ENCODE measurements at places on chromosomes 12 and 14.

GRCh38 chr14:95300002-95300696, 19.6 kb downstream of the CLMN start:
- no peak for DNase-seq

DNA sequence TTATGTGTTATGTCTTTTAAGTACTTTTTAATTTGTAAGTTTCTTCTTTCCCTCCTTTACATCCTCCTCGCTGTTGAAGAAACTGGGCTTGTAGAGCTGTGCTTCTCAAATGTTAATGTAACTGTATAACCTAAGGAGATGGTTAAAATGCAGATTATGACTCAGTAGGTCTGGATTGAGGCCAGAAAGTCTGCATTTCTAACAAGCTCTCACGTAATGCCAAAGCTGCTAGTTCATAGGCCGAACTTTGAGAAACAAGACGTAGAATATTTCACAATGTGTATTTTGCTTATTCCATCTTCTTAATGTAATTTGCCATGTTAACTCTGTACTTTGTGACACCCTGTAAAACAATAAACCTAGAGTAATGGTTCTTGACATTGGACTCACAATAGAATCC, 193.3 kb upstream of the SYT1 start:
- DNase-seq, result no peak

DNA sequence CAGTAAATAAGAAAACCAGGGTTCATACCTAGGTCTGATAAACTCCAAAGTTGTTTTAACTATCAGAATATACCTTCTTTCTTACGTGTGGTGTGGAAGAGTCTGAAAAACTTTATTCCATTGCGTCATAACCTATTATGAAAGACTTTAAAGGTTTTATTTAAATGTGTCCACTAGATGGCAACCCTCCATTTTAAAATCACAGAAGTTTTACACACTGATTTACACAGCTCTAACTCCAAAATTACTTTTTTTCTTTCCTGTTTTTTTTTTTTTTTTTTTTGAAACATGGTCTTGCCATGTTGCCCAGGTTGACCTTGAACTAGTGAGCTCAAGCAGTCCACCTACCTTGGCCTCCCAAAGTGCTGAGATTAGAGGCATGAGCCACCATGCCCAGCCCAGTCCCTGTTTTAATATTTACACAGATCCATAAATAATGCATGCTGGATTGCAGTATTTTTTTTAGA, 17.3 kb upstream of the TMPRSS12 start:
- DNase-seq, result no peak

DNA sequence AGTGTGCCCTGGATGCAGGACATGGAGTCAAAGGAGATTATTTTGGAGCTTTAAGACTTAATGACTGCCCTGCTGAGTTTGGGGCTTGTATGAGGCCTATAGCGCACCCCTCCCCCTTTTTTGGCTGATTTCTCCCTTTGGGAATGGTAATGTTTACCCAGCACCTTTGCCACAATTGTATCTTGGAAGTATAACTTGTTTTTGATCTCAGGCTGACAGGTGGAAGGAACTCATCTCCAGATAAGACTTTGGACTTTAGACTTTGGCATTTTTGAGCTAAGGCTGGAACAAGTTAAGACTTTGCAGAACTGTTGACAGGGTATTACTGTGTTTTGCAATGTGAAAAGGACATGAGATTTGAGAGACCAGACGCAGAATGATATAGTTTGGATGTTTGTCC, 110.5 kb downstream of the DERA start:
- DNase-seq, result no peak

- no peak for DNase-seq
These were observed 74.9 kb upstream of the CPM start for GRCh38 chr12:69007855-69008351.

DNA sequence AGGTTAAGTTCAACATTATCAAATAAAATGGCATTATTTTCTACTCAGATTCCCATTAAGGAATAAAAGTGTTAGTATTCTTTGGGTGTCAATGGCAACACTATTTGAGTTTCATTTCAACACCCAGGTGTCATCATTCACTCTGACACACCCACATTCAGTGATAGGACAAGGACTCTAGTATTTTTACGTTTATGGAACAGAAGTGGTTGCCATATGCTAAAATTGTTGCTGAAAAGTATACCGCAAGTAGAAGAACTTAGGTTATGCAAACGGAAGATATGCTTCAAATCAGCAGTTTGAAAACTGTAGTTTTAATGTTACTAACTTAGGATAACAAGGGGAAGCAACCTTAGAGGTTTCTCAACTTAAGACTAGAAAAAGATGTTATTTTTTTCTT, 20.0 kb upstream of the SGPP1 start:
- DNase-seq, result no peak

DNA sequence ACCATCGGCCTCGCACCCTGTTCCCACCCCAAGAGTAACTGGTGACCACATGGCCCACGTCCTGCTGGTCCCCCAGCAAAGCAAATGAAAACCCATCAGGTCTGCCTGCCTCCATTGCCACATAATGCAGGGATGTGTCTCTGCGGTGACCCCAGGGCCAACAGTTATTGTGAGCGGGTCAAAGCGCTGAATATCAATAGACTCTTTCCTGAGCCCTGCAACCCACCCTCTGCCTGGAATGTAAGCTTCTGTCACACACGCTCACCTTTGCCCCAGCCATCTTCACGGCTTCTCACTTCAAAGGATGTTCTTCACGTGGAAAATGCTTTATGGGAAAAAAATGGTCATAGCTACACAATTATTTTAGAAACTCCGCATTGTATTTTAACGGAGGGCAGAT, 63.9 kb downstream of the FZD10 start:
- no peak for DNase-seq

DNA sequence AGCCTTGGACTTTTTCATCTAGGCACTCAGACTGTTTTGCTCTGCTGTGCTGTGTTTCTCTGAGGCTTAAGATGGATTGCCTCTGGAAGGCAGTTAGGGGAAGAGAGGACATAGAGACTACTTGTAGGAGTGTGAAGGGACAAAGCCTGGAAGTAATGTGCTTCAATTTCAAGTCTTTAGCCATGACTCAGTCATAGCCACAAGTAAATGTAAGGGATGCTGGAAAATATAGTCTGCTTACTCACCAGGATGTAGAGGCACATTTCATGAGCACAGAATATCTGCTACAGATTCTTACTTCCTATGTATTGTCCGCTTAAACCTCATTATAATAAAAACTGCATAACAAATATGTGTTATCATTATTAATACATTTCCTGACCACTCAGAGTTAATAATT, 794.3 kb upstream of the NOVA1 start:
- DNase-seq, result no peak

- no peak for DNase-seq
These were observed 9.1 kb downstream of the NTF3 start for GRCh38 chr12:5440978-5441377.

- DNase-seq, result no peak
These were observed 5.3 kb upstream of the FOXN3 start for GRCh38 chr14:89422181-89422951.

DNA sequence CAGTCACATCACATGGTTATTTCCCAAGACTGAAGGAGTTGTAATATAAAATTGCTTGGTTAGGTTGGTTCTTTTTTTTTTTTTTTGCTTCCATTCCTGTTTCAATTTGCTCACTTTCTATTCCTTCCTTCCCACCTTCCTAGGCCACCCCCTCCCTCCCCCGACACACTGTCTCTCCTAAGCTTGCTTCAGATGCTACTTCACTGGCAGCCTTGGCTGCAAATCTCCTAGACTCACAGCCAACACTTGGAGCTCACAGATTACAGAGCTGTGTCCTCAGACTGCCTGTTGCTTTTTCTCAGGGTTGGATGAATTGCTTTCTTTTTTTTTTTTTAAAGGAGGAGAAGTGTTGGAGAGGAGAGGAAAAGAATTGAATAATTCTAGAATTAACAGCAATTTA, 77.3 kb upstream of the GRIN2B start:
- DNase-seq, result no peak

GRCh38 chr14:99467336-99468078, 13.2 kb downstream of the SETD3 start:
- no peak for DNase-seq

GRCh38 chr12:108310489-108310888, 28.6 kb downstream of the CMKLR1 start:
- DNase-seq, result no peak

DNA sequence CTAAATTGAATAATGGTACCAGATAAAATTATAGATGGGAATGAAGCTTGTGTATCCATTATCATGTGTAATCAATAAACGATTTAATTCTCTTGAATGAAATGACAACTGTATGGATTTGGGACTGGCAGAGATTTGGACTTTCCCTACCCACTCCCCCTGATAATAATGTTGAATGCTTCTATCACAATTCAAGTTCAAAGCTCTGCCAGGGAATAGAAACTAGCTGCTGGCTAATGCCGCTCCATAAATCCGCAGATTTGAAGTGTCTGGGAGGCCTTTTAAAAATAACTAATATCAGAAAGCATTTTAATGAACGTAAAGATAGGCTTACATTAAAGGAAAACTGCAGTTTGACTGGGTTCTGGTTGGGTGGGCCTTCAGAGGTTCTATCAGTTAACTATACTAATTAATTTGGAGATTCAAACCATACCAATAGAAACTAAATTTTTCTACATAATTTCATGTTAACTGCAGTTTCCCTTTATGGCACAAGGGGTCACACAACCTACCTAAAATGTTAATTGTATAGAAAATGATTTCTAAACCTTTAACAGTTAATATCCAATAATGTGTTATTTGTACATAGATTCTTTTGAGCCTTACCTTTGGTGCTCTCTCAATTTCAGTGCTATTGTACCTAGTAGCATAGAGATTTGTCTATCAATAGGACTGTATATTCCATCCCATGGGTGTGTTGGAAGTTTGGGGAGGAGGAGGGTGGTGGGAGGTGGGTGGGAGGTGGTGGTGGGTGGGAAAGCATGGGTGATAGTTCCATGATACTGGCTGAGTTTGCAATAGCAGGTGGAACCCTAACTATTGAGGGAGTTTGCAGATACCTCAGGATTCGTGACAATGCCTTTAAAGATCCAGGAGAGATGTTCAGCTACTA, 4.9 kb downstream of the HNRNPA1 start:
- DNase-seq, result no peak

- DNase-seq, result peak; percentile 27
These were observed 34.3 kb downstream of the DAD1 start for GRCh38 chr14:22554498-22555383.

GRCh38 chr12:42473561-42473960, 116.0 kb downstream of the PRICKLE1 start:
- no peak for DNase-seq

DNA sequence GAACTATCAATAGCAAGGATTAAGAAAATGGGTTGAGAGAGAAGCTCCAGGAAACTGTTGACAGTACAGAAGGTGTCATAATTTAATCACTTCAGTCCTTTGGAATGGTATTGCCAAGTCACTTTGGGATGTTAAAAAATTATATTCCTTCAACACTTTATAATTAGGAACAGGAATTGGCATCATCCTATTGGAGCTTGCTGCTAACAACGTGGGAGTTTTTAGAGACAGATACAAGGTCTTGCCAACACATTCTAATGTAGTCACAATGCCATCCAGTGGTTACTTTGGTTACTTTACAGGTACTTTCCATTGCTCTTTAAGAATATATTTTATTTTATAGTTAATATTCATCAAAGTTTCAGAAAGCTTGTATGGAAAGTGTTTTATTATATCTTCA, 310.1 kb downstream of the SYT1 start:
- no peak for DNase-seq

GRCh38 chr12:76713986-76714385, 49.9 kb upstream of the ZDHHC17 start:
- DNase-seq, result no peak

DNA sequence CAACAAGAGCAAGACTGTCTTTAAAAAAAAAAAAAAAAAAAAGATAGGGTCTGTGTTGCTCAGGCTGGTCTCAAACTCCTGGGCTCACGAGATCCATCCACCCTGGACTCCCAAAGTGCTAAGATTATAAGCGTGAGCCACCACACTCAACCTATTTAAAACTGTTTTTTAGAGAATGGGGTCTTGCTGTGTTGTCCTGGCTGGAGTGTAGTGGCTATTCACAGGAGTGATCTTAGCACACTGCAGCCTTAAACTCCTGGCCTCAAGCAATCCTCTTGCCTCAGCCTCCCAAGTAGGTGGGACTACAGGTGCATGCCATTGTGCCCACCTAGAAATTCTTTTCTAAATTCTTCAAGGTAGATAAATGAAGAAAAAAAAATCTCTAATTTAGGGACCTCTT, 7.6 kb downstream of the COQ10A start:
- no peak for DNase-seq

DNA sequence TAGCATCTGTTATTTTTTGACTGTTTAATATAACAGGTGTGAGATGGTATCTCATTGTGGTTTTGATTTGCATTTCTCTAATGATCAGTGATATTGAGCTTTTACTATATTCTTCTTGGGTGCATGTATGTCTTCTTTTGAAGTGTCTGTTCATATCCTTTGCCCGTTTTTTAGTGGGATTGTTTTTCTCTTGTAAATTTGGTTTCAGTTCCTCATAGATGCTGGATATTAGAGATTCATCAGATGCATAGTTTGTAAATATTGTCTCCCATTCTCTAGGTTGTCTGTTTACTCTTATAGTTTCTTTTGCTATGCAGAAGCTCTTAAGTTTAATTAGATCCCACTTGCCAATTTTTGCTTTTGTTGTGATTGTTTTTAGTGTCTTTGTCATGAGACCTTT, 48.9 kb upstream of the NEDD1 start:
- DNase-seq, result no peak

DNA sequence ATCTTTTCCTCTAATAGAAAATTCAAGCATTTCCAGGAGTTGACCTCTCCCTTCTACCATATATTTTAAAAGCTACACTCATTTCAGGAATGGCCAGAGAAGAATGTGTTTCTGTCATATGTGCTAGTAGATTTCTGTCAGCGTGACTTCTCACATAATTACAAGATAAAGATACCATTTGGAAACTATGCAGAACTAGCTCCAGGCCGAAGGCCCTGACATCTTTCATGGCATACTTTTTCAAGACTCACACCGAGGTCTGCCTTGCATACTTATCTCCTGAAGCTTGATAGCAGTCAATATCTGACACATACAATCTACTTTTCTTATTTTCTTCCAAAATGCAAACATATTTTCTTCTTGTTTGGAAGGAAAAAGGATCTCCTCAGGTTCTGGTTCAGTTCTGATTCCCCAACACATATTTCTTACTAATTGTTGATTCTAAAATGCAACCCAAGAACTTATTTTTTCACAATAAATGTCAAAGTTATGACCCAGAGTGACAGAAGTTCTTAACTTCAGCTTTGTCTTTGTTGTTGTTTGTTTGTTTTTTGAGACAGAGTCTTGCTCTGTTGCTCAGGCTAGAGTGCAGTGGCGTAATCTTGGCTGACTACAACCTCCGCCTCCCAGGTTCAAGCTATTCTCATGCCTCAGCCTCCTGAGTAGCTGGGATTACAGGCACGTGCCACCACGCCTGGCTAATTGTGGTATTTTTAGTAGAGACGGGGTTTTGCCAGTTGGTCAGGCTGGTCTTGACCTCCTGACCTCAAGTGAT, 99.5 kb downstream of the NTN4 start:
- DNase-seq, result no peak

DNA sequence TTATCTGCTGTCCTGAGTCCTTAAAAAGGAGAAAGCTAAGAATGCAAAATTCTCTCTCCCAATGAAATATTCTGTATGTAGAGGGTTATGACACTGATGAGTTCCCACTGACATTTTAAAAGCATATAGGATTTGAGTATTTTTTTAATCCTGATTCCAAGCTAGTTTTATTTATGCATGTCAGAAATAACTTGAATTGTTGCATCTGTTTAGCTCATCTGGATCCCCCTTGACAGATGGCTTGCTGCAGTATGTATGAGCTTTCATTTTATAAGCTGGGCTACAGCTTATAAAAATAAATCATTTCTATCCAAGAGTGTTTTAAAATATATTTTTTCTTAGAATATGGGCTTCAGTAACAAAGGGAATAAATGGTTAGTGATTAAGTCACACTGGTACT, 495.3 kb downstream of the NELL2 start:
- DNase-seq, result no peak

- no peak for DNase-seq
These were observed 46.9 kb upstream of the RGS6 start for GRCh38 chr14:71885301-71885700.
